ENCODE measurements at places on chromosomes 5 and 9. TPM values are rescaled to one million over a fixed set of nuclear protein-coding genes. Genes with fewer than 3 reads are reported as not detected.

The SLC34A3 gene
- total RNA-seq = not detected

The ELP1 gene
- 21.6 TPM for total RNA-seq

The SPATA24 gene
- 9.4 TPM for total RNA-seq

The PFN3 gene
- total RNA-seq = not detected

The MEGF10 gene
- not detected for total RNA-seq

The CDKN2B-AS1 gene
- total RNA-seq = 2.6 TPM

The CEP120 gene
- 35.2 TPM for total RNA-seq

The UGT3A2 gene
- 0.18 TPM for total RNA-seq

The PTGDS gene
- total RNA-seq = 45.4 TPM

- H3K4me1 ChIP-seq = peaks cover 77% of the 10 kb centered on the region
- H3K36me3 ChIP-seq = peaks cover 18% of the 10 kb centered on the region
- peak overlapping the region; percentile 43 for H3K4me3 ChIP-seq
- peak overlapping the region; percentile 68 for H3K27ac ChIP-seq
- H3K27me3 ChIP-seq = no peaks in the 10 kb centered on the region
These were observed 13.5 kb downstream of the B4GALT1 start for GRCh38 chr9:33153666-33154065.

GRCh38 chr5:122870219-122870856 is 24.9 kb downstream of the SNX24 start:
- no peak overlapping the region for H3K27ac ChIP-seq
- H3K4me3 ChIP-seq = no peak overlapping the region
- no peak for DNase-seq
- H3K27me3 ChIP-seq = no peaks in the 10 kb centered on the region
- peaks cover 1% of the 10 kb centered on the region for H3K4me1 ChIP-seq

- H3K4me1 ChIP-seq = no peaks in the 10 kb centered on the region
- H3K36me3 ChIP-seq = no peaks in the 10 kb centered on the region
- peaks cover 3% of the 10 kb centered on the region for H3K27me3 ChIP-seq
- H3K27ac ChIP-seq = no peak overlapping the region
- DNase-seq = no peak
These were observed 188.8 kb downstream of the NXNL2 start for GRCh38 chr9:88723751-88724150.

- peaks cover 9% of the 10 kb centered on the region for H3K27me3 ChIP-seq
- no peak overlapping the region for H3K4me3 ChIP-seq
- H3K4me1 ChIP-seq = no peaks in the 10 kb centered on the region
- no peak overlapping the region for H3K27ac ChIP-seq
- DNase-seq = no peak
These were observed 91.5 kb downstream of the APBA1 start for GRCh38 chr9:69580582-69581214.

DNA sequence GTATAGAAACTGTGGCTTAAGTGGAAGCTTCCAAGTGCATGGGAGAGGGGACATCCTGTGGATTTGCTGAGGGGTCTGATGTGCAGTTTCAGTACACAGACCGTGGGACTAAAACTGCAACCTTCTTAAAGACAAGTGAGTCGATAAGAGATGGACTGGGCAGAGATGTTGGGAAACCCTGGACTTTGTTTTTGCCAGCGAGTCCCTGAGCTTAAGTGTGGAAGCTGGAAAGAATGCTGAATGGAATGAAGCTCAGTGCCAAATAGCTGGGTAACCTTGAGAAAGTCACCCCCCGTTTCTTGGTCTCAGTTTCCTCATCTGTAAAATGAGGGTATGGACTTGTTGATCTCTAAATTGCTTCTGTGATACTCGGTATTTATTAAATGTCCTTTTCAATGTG is 37.3 kb upstream of the KLF9 start:
- no peaks in the 10 kb centered on the region for H3K27me3 ChIP-seq
- no peaks in the 10 kb centered on the region for H3K4me1 ChIP-seq
- H3K4me3 ChIP-seq = no peak overlapping the region
- no peaks in the 10 kb centered on the region for H3K36me3 ChIP-seq
- H3K27ac ChIP-seq = no peak overlapping the region

GRCh38 chr5:88090506-88090905 is 178.1 kb downstream of the TMEM161B start:
- no peaks in the 10 kb centered on the region for H3K36me3 ChIP-seq
- H3K27me3 ChIP-seq = peaks cover 4% of the 10 kb centered on the region
- no peak overlapping the region for H3K4me3 ChIP-seq

DNA sequence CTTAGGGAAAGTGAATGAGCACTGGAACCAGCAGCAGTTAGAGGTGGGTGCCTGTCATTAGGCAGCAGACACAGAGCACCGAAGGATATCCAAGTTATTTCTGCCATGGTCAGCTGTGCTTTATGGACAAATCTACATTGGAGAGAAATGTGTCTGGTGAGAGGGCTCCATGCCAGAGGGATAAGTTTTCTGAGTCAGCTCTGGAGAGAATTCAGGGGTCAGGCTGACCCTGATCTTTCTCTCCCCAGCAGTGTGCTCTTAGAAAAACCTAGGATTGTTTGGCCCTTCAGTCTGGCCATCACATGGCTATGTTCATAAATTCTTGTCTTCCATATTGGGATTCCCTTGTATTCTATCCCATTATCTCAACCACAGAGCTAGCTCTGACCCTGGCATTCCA is 8.9 kb upstream of the IL17B start:
- H3K27me3 ChIP-seq = peaks cover 6% of the 10 kb centered on the region
- no peaks in the 10 kb centered on the region for H3K36me3 ChIP-seq
- H3K27ac ChIP-seq = no peak overlapping the region
- no peak overlapping the region for H3K4me3 ChIP-seq
- H3K4me1 ChIP-seq = peaks cover 2% of the 10 kb centered on the region
- no peak for DNase-seq

DNA sequence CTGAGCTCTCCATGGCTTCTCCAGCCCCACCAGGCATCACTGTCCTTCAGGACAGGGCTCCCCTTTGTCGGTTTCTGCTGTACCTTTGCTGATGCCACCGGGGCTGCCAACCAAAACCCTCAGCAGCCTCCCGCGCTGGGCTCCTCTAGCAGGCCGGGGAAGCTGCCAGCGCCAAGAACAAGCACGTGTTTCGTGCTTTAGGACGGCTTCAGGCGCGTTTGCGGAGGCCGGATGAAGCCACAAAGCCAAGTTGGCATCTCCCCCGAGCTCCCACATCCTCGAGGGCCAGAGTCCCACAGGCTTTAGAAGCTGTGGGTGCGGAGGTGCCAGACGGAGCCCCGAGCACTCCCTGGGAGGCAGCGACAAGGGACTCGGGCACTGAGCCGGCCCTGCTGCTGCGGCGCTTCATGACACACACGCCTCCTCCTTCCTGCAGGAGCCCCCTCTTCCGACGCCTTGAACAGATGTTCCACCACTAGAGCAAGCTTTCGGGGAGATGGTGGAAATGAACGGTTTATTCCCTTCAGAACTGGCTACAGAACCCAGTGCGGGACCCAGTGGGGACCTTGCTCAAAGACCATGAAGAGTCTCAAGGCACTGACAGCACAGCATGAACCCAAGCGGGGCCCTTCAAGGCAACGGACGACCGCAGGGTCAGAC is 36.7 kb downstream of the SARDH start:
- peak; percentile 41 for DNase-seq
- peaks cover 36% of the 10 kb centered on the region for H3K4me1 ChIP-seq
- no peaks in the 10 kb centered on the region for H3K36me3 ChIP-seq
- H3K27me3 ChIP-seq = peaks cover 16% of the 10 kb centered on the region
- peak overlapping the region; percentile 25 for H3K4me3 ChIP-seq

DNA sequence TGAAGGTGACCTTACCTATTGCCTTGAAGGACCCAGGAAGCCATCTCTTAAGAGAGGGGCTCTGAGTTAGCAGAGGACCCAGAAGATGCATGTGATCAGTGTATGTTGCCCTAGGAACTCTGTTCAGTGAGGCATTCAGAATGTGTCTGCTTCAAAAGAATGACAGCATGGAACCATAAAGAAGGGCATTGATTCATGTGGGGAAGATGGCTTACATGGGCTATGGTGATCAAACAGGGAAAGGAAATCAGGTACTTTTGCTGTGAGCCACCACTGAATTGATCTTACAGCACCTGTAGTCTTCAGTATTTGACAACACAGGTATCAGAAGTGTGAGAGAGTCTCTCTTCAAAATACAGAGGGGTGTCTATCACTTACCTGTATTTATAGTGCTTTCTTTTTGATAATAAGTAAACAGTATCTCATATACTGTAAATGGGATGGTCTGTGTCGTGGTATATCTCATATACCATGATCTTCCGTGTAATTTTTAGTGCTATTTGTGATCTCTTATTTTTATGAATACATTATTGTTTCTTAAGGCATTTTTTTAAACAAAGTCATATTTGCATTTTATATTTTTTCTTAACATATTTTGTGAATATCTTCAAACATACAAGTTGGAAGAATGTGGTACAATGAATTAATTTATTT is 57.0 kb downstream of the FOCAD start:
- H3K4me1 ChIP-seq = peaks cover 11% of the 10 kb centered on the region
- H3K4me3 ChIP-seq = no peak overlapping the region
- H3K27me3 ChIP-seq = no peaks in the 10 kb centered on the region
- H3K27ac ChIP-seq = no peak overlapping the region
- peaks cover 19% of the 10 kb centered on the region for H3K36me3 ChIP-seq

GRCh38 chr9:87276327-87276841 is 221.3 kb upstream of the DAPK1 start:
- H3K27me3 ChIP-seq = peaks cover 8% of the 10 kb centered on the region
- no peak for DNase-seq
- peaks cover 24% of the 10 kb centered on the region for H3K4me1 ChIP-seq
- peak overlapping the region; percentile 31 for H3K27ac ChIP-seq

GRCh38 chr5:156395306-156395675 is 68.3 kb downstream of the SGCD start:
- no peak for DNase-seq
- no peaks in the 10 kb centered on the region for H3K36me3 ChIP-seq
- no peaks in the 10 kb centered on the region for H3K4me1 ChIP-seq
- no peak overlapping the region for H3K4me3 ChIP-seq

DNA sequence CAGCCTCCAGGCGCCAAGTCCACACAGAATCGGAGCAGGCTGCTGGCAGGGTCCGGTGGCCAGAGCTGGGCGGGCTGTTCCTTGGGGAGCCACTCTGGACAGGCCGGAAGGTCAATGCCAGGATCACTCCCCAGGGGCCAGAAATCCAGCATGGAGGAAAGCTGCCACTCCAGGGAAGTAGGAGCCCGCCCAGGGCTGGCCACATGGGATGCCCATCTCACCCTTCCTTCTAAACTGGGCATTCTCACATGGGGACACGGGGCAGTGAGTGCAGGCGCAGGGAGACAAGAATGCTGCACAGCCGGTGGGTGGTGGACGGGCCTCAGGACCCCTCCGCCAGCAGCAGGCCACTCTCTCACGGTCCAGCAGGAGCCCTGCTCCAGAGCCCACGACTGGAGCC is 58.2 kb downstream of the ADAMTS2 start:
- H3K27me3 ChIP-seq = no peaks in the 10 kb centered on the region
- no peaks in the 10 kb centered on the region for H3K4me1 ChIP-seq
- H3K27ac ChIP-seq = no peak overlapping the region
- no peak for DNase-seq

- no peak overlapping the region for H3K4me3 ChIP-seq
- peaks cover 2% of the 10 kb centered on the region for H3K36me3 ChIP-seq
- no peaks in the 10 kb centered on the region for H3K27me3 ChIP-seq
- H3K4me1 ChIP-seq = peaks cover 27% of the 10 kb centered on the region
- DNase-seq = no peak
These were observed 177.2 kb downstream of the MAPKAP1 start for GRCh38 chr9:125529589-125530515.

DNA sequence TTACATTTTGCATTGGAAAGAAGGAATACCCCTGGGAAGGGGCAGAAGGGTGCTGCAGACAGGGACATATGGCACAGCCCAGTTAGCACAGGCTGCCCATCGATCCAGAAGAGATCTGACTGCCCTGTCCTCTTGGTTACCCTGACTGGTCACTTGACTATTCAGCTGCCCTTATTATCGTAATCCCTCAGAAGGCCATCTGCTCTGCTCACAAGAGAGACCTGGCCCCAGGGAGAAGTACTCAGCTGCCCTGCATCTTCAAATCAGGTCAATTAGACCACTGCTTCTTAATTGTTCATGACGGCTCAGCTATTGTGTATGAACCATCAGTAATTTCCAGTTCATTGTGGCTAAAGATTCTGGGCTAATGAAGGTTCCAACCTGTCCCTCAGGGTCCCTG is 345.0 kb downstream of the TLE1 start:
- DNase-seq = no peak
- H3K27ac ChIP-seq = no peak overlapping the region

- peaks cover 46% of the 10 kb centered on the region for H3K4me1 ChIP-seq
- no peaks in the 10 kb centered on the region for H3K27me3 ChIP-seq
- DNase-seq = peak; percentile 50
- peaks cover 28% of the 10 kb centered on the region for H3K36me3 ChIP-seq
- peak overlapping the region; percentile 91 for H3K4me3 ChIP-seq
- peak overlapping the region; percentile 91 for H3K27ac ChIP-seq
These were observed 1.4 kb downstream of the MLLT3 start for GRCh38 chr9:20620650-20621470.

- no peak overlapping the region for H3K4me3 ChIP-seq
- no peak overlapping the region for H3K27ac ChIP-seq
- DNase-seq = no peak
- H3K27me3 ChIP-seq = no peaks in the 10 kb centered on the region
- H3K36me3 ChIP-seq = no peaks in the 10 kb centered on the region
These were observed 589.2 kb downstream of the EBF1 start for GRCh38 chr5:158510479-158510878.

- no peak for DNase-seq
- H3K4me3 ChIP-seq = no peak overlapping the region
- peaks cover 2% of the 10 kb centered on the region for H3K4me1 ChIP-seq
- no peaks in the 10 kb centered on the region for H3K36me3 ChIP-seq
These were observed 75.2 kb upstream of the CPEB4 start for GRCh38 chr5:173812811-173813550.
